NCI-H524 (cell line): ENCODE measurements at places on chromosomes 12 and 14.
A peak's percentile ranks its signal among the peaks of the same experiment; 100 is the strongest.

GRCh38 chr14:87935081-87935828 is 57.7 kb downstream of the GALC start:
- no peak for DNase-seq

- DNase-seq, result no peak
These were observed 105.2 kb downstream of the RBM19 start for GRCh38 chr12:113860950-113861349.

- no peak for DNase-seq
These were observed 98.0 kb downstream of the PPP2R5C start for GRCh38 chr14:101859538-101859902.

- no peak for DNase-seq
These were observed 174.5 kb upstream of the NPAS3 start for GRCh38 chr14:32764131-32764530.

GRCh38 chr12:92863251-92863650 is 65.8 kb downstream of the EEA1 start:
- no peak for DNase-seq

DNA sequence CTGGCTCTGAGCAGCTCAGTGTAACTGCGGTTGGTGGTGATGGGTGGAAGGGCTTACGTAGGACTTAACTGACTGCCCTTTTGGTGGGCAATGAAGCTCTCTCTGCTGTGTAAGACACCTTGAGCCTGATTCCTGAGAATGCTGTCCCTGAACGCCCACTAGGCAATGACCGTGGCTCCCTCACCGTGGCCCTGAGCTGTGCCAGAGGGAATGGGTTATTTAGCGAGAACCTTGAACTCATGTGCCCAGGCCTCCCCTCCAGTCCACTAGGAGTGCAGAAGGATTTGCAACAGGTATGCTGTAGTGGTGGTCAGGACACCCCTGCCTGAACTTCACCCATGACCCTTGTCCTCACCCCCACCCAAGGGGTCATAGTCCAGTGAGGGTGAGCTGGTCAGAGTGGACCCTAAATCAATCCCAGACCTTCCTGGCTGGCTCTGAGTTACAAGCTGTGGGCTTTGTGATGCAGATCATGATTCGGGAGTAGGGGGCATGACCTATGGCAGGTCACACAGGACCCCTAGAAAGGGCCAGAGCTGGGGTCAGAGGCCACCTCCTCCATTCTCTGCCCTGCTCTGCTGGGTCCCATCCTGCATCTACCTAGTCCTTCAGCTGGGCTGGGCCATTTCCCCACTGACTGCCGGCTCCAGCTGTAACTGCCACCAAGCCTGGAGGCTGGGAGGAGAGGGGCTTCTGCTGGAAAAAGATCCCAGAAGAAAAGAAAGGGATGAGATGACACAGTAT is 14.5 kb upstream of the ANKRD33 start:
- no peak for DNase-seq

- DNase-seq, result no peak
These were observed 33.3 kb upstream of the CCND2 start for GRCh38 chr12:4240161-4240783.

- DNase-seq, result no peak
These were observed 8.4 kb downstream of the ADCY6 start for GRCh38 chr12:48780381-48781025.

- DNase-seq, result no peak
These were observed 15.7 kb downstream of the ACTR6 start for GRCh38 chr12:100216337-100216736.

DNA sequence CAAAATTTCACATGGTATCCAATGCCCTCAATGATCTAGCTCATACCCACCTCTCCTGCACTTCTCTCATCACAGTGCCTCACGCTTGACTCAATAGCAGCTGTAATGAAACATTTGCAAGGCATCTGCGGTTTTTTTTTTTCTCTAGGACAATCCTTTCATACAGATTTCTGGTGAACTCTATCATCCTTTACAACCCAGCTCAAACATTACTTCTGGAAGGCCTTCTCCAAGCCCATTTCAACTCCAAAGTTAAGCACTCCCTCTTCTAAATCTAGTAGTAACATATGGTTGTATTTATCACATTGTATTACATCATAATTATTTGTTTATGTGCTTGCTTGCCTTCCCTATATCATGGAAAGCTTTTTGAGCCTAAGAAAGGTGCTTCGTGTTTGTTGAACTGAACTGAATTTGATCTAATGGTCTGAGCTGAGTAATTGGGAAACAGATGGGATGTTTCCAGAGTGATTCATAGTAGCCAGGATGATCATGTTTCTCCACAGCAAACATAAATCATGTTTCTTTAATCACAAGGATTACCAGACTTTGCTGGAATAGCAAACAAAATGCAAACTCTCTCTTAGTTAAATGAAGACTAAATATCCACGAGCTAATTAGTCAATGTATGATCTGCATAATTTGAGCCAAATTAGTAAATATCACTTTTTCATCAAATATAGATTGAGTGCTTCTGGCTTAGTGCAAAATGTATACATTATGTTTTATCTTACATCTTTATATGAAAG is 14.3 kb downstream of the CFL2 start:
- peak; percentile 90 for DNase-seq

- DNase-seq, result no peak
These were observed 42.6 kb downstream of the TRAFD1 start for GRCh38 chr12:112167718-112168525.

- DNase-seq, result peak; percentile 61
These were observed 1.5 kb upstream of the NTS start for GRCh38 chr12:85872497-85873091.

DNA sequence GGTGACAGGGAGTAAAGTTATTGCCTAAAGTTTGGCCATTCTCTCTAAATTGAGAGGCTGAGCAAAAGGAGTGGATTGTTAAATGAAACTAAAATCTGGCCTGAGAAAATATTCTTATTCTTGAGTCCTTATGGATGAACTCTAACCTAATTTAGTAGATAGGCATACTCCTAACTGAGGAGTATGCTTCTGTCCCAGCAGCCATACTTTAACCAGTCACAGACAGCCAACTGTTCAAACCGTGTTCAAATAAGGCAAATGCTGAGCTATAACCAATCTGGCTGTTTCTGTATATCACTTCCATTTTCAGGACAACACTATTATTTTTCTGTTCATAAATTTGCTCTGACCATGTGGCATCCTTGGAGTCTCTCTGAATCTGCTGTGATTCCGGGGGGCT is 75.9 kb upstream of the RERGL start:
- DNase-seq, result no peak

DNA sequence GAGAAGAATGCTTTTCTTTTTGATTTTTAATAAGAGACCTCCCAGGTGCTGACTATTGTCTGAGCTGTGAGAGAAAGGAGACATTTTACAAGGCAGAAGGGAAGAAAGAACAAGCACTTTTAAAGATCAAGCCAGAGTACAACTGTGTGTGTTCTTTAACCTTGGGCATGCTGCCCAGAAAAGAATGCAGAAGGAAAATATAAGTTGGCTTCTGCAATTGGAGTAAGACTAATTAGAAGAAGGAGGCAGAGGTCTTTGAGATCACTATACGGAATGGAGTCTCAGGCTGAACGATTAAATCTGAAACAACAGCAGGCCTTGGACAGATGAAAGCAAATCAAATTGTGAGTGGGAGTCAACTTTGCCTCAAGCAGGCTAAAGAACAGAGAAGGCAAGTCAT is 230.5 kb downstream of the ATP23 start:
- DNase-seq, result no peak

- no peak for DNase-seq
These were observed 5.9 kb upstream of the RTL1 start for GRCh38 chr14:100909439-100909838.

- DNase-seq, result no peak
These were observed 35.3 kb upstream of the CSRNP2 start for GRCh38 chr12:51118706-51119105.

GRCh38 chr12:39122562-39123204 is 217.3 kb upstream of the CPNE8 start:
- DNase-seq, result no peak

GRCh38 chr14:89279649-89280232 is 137.3 kb downstream of the FOXN3 start:
- DNase-seq, result no peak

DNA sequence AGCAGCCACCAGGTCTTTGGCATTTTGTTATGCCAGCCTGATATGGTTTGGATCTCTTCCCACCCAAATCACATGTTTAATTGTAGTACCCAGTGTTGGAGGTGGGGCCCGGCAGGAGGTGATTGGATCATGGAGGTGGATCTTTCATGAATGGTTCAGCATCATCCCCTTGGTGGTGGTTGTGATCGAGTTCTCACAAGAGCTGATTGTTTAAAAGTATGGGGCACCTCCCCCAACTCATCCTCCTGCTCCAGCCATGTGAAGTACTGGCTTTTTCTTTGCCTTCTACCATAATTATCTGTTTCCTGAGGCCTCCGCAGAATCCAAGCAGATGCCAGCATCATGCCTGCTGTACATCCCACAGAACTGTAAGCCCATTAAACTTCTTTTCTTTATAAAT is 12.8 kb upstream of the PRKD1 start:
- no peak for DNase-seq

GRCh38 chr14:101991352-101991751 is 27.0 kb downstream of the DYNC1H1 start:
- DNase-seq, result no peak

DNA sequence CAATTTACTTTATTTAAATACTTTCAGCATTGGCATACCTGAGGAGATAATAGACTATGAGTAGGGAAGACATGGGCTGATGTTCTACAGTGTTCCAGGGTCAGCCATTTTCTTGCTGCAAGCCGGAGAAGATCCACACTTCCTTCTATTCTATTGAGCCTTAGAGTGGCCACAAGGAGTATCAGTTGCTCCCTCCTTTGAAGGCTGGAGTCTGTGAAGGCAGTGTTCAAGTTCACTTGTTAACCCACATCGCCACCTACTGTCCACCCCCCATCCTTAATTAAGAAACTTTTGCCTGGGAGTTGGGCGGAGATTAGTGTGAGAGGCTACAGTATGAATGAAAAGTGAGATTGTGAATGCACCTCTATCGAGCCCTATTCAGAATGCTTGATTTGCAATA is 666.6 kb downstream of the NRXN3 start:
- peak; percentile 97 for DNase-seq
